EL (cell line): ENCODE measurements at places on chromosomes 1 and 21.

DNA sequence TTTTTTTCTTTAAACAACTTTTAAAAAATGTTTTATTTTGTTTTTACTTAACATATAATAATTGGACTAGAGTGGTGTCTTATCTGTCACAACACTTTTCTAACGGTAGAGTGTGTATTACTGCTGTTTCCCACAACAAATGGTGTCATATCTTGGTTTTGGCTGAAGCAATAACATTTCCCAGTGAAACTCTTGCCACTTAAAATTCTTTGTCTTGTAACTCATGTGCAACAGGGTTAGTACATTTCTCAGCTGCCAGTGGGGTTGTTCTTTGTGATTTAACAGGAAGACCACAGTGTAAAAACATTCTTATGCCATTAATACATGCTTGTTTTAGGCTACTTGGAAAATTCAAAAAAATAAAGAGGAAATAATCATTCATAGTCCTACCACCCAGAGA lies 43.5 kb downstream of the ALPL start:
- peak; percentile 90 for DNase-seq

DNA sequence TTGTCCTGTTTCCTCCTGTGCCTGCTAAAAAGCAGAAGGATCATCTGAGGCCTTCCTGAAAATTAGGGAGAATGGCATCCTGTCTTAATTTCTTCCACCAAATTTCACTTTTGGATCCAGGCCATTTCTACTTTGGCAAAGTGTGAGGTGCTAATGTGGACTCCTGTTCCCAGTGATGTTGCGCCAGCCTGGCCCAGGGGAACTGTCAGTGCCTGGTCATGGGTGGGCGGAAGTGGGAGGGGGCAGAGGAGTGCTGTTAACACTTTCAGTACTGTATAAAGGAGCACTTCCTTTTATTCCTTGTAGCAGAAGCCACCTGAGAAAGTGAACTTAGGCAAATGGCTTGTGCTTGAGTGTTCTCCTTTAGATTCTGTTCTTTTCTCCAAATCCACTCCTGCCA lies 19.9 kb downstream of the ELAPOR1 start:
- no peak for DNase-seq

DNA sequence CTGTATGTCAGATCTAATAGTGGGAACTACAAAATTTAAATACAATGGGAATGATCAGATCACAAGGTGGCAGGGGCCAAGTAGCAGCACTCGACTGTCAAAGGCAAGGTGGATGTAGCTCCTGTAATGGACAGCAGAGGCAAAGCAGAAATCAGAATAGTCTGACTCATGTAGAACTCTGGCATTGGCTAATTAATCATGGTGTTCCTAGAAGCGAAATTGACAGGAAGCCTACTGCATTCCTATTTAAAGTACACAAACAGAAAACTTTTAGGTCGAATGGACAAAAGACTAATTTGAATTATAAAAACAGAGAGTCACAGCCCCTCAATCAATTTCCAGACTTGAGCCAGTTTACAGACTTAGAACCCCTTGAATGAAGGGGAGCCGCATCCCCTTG lies 17.4 kb upstream of the IL12RB2 start:
- no peak for DNase-seq

- DNase-seq: peak; percentile 78
Measured at GRCh38 chr1:108107658-108108057, 92.5 kb downstream of the SLC25A24 start.

GRCh38 chr1:14841951-14842350 lies 243.5 kb downstream of the KAZN start:
- DNase-seq: no peak

DNA sequence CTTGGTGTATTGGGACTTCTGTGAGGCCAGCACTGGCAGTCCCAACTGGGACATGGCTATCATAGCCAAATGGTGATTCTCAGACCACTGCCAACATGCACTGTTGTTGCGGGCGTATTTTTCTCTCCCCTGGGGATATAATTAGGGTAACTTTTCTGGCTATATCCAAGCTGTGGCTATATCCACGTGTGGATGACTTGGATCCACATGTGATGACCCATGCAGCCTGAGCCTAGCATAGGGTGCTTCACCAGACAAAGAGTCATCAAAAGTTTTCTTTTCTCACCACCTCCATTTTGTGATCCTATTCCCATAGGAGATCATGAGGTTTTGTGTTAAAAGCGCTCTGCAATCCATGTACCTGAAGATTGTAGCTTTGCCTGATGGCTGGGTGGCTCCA lies 51.2 kb upstream of the CSF3R start:
- DNase-seq: no peak

- DNase-seq: no peak
Measured at GRCh38 chr1:196381544-196381943, 226.7 kb downstream of the KCNT2 start.

- no peak for DNase-seq
Measured at GRCh38 chr1:60922304-60922703, 160.1 kb upstream of the NFIA start.

- DNase-seq: peak; percentile 15
Measured at GRCh38 chr1:111221633-111222291, 5.8 kb upstream of the CHI3L2 start.

GRCh38 chr1:108831225-108831624 lies 25.7 kb downstream of the AKNAD1 start:
- DNase-seq: peak; percentile 80

- DNase-seq: no peak
Measured at GRCh38 chr1:44549510-44549909, 124.8 kb downstream of the TMEM53 start.

DNA sequence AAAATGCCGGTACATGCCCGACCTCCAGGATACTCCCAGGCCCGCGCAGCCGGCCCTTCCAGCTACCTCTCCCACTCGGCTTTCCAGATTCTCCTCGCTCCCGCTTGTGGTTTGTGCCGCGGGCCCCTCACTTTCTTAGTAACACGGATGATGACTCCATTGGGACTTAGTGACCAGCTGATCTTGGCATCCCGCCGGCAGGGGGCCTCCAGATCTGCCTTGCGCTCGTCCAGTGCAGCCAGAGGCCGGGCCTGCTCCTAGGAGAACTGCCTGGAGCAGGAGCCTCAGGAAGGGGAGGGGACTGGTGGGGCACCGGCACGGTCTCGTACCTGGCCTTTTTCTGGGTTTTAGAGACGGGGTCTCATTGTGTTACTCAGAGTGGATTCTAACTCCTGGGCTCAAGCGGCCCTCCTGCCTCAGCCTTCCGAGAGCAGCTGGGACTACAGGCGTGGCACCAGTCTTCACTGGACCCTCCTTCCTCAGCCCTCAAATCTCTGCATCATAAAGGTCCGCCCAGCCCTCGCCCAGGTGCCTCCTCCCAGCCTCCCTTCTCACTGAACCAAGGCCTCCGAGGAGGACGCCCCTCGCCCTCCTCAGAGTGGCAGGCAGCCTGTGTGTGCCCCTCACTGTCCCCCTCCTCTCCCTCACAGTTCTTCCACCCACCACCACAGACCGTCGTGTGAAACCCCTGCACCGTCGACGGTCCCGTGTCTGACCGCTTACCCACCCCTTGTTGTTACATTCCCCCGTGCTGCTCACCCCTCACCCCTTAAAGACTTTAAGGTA lies 78.6 kb downstream of the SLC25A24 start:
- no peak for DNase-seq

- no peak for DNase-seq
Measured at GRCh38 chr1:192516776-192517297, 58.7 kb upstream of the RGS1 start.

- no peak for DNase-seq
Measured at GRCh38 chr1:234226113-234226818, 147.0 kb upstream of the COA6 start.

DNA sequence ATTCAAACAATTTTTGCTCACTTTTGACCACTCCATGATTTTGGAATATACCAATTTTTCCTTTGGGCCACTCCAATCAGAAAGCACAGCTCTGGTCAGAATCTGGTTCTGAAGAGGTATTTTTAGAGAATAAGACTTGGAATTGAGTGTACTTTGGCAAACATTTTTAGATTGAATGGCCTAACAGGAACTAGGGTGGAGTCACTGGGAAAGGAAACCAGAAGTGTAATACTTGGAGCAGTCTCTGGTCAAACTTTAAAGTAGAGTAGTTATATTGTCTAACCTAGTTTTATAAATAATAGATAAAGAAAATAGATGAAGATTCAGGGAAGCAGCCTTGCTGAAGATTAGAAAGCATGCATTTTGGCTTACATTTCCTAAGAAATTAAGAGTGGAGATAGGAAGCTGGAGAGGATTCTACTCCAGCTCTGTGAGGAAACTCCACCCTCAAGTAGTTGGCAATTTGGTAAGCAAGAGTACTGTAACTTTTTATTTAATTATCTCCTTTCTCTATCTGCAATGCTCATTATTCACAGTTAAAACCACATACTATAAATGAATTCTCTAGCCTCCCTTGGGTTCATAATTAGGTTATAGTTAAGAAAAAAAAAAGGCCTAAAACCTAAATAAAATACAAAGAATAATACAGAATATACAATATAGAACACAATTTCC lies 15.8 kb downstream of the STIL start:
- no peak for DNase-seq

DNA sequence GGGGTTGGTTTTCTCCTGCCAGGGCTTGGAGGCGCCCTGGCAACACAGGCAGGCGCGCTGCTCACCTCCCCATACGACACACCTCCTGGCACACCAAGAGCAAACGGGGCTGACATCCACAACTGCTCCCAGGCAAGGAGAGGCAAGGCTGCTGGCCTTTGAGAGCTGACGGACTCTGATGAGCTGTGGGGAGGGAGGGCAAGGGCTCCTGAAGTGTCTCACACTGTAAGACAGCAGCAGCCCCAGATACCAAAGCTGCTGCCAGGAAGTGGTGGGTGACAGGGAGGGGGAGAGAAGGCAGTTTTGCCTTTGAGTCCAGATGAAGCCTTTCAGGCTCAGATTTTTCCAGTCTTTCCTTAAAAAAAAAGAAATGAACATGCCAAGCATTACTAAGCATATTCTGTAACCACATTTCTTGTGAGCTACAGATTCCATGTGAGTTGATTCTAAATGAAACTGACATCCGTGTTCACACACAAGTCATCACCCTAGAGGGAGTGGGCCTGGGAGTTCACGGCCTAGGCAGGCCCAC lies 24.3 kb downstream of the PGBD5 start:
- peak; percentile 45 for DNase-seq

- DNase-seq: peak; percentile 56
Measured at GRCh38 chr1:6052543-6053205, 7.0 kb downstream of the KCNAB2 start.

DNA sequence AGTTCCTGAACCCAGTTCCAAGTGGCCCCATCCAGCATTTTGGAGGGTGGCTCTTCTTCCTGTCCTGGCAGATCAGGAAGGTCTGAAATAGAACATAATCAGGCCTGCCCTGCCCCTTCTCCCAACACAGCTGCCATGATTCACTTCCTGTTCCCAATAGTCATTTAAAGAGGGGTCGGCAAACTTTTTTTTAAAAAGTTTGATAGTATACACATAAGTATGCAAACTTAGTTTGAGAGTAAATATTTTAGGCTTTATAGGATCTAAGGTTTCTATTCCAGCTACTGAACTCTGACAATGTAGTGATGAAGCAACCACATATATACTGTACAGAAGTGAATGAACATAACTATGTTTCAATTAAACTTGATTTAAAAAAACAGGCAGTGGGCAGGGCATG lies 66.4 kb downstream of the LUZP1 start:
- peak; percentile 82 for DNase-seq

DNA sequence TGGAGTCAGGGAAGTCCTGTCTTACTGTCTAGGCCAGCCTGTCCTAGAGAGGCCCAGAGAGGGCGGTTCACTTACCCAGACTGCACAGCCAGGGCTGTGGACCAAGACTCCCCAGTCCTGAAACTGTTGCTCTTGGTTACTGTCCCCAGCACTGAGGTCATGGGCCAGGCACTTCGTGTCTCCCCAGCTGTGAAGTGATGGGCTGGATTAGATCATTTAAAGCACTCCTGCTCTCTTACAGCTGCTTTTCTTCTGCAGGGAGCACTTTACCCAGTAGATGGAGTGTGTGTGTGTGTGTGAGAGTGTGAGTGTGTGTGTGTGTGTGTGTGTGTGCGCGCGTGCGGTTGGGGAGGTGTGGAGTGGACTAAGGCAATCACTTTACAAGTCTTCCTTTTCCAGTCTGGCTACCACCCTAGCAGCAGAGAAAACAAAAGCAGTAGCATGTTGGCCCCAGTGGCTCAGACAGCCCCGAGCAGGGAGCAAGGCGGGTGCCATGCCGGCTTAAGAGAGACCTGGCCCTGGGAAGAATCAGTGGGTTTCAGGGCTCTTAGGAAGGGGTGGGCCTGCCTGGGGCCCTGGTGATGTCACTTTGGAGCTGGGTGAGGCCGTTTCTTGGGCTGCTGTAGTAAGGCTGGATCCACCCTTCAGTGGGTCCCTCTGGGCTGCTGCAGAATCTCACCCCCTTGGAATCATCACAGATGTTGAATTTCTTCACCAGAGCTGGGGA lies 2.4 kb downstream of the SPSB1 start:
- peak; percentile 59 for DNase-seq

DNA sequence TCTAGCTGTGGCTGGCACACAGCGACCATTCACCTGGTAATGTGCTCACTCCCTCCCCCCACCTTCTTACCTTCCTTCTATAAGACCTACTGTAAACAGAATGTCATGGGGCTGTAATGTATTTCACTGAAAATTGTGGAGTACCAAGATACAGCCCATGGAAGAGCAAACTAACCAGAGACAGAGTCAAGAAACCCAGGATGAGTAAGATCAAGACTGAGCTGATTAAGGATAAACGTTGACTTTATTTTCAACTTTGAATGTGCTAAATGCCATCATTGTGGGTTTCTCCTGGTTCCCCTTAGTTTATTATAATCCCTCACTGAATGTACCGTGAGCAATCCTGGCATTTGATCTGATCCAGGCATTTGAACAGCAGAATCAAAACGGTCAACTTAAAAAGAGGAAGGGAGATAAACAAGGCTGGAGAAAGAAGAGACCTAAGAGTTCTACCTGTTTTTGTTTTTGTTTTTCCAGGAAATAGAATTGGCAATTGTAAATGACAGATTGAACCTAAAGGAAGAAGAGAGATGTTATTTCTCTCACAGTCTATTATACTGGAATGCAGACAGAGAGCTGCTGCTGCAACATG lies 16.1 kb upstream of the ATP1B1 start:
- no peak for DNase-seq

- no peak for DNase-seq
Measured at GRCh38 chr1:222769181-222769580, 32.2 kb downstream of the FAM177B start.

DNA sequence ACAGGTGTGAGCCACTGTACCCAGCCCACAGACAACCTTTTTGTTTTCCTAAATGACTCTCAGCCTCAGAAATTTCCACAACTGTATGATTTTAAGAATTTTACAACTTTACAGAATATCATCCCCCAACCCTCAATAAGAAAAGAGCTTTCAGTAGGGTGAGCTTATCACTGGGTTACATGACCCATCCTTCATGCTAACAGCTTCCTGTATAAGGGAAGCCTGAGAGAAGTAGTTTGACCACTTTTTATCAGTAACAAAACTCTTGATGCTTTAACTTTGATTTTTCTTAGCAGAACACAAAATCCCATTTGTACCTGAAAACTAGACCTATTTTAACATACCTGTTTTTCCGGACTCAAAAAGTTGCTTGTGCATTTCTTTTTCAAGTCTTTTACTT lies 9.7 kb upstream of the MYBPHL start:
- no peak for DNase-seq
